ENCODE measurements at places on chromosomes 3 and 15.
A peak's percentile ranks its signal among the peaks of the same experiment; 100 is the strongest.

DNA sequence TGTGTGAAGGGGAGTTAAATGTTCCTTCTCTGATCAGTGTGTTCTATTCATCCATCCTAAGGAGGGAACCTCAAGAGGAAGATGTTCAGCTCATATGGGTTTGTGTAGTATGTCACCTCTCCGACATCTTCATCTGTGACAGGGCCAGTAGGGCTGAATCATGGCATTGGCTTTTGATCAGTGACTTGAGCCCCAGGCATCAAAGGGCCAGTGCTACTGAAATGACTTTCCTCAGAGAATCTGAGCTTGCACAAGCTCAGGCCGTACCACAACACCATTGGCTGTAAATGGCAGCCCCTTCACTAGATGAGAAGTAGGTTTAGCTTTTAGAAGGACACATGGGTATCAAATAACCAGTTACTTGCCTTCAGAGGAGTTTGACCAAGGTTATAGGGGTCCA lies 183.2 kb upstream of the NR2E3 start:
- DNase-seq = no peak

- DNase-seq = no peak
Observed at GRCh38 chr3:20890111-20890519, 704.1 kb upstream of the SGO1 start.

GRCh38 chr15:92714077-92714476 lies 58.5 kb upstream of the FAM174B start:
- DNase-seq = no peak

- peak; percentile 22 for DNase-seq
Observed at GRCh38 chr3:13654330-13655060, 105.6 kb downstream of the FBLN2 start.

DNA sequence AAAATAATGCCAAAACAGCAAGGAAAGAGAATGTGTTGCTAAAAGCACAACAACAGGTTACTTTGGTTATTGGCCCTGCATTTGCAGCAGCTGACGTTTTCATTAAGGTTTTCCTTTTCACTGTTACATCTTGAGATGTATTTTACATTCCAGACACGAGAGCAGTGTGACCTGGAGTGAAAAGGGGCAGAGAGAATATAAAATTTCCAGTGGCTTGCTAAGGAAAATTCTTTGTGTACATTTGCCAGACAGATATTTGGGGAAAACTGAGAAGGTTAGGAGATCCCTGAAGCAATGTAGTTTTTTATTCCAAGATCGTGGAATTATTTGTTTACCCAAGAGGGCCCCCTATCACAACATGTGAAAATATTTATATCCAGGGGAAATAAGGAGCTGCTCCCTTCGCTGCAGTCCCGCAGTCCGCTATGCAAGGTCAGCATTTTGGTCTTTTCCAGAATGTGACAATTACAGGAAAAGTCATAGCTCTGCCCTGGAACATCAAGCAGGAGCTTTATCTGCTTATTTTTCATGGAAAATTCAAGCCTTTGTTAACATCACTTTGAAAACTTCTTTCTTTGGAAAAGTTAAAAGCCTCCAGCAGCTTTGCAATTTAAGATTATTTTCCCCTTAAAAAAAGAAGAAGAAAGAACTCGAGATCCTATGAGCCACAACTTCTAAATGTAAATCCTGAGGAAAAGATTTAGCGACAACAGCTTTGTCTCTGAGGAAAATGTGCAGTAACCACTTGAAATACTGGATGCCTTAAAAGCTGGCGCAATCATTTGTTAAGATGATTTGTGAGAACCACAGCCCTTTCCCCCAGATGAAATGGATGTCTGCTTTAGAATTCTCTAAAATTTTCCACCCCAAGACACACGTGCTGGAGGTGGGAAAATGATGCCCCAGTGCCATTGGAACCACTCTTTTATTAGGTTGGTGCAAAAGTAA lies 256.4 kb upstream of the TPM1 start:
- DNase-seq = no peak

DNA sequence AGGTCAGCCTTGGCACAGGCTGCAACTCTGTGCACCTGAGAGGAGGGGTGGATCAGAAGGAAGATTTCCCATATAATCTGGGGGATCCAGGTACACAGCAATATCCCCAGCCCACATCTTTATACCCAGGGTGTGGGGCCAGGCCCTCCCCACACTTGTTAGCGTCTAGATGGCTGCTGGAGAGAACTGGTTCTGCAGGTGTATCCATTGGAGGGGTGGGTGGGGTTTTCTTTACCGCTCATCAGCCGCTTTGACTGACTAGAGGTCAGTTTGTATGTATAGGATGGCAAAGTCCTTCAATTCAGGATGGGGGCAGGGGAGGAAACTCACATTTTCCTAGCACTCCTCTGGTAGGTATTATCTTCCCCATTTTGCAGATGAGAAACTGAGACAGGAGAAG lies 92.5 kb downstream of the IL20RB start:
- no peak for DNase-seq

DNA sequence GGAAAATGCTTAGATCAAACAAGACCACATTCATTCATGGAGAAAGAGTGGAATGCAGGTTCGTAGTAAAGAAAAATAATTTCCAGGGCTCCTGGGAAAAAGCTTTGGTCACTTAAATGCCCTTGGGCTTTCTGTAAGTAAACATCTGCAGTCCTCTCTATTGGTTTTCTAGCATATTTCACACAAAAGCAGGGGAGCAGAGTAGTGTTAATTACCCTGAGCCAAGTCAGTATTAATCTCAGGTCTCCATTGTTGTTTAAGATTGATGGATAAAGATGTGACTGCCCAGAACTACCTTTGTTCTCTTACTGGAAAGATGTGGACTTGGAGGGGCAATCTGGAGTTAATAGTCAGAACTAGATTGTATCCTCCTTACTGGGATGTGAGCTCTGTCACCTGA lies 242.6 kb downstream of the PTPRG start:
- no peak for DNase-seq

GRCh38 chr15:57611938-57612337 lies 20.2 kb downstream of the MYZAP start:
- DNase-seq = no peak

- DNase-seq = no peak
Observed at GRCh38 chr3:35773417-35773816, 134.1 kb downstream of the ARPP21 start.

GRCh38 chr3:80233576-80233975 lies 465.8 kb upstream of the ROBO1 start:
- no peak for DNase-seq

DNA sequence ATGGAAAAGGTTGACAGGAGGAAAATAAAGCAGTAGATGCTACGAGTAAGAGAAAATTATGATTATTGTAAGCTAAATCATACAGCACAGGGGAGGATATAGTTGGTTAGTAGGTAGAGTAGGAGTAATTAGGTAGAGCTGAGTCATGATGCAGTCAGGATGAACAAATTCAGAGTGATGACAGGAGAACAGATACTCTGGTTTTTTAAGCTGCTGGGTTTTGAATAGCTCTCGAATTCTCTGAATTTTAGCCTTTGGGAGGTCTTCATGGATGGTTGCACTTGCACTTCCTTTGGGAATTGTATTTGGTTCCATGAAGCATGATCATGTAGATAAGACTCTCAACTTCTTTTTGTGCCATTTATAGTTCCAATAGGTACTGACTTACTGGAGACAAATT lies 96.2 kb downstream of the ECT2 start:
- no peak for DNase-seq

DNA sequence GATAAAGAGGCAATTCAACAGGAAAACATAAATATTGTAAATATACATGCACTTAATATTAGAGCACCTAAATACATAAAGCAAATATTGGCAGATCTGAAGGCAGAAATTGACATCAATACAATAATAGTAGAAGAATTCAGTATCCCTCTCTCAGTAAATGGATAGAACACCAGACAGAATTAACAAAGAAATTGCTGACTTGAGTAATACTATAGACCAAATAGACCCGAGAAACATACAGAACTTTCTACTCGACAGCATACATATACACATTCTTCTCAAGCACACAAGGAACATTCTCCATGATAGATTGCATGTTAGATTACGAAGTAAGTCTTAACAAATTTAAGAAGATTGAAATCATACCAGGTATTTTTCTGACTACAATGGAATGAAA lies 50.2 kb downstream of the OXSM start:
- DNase-seq = no peak

DNA sequence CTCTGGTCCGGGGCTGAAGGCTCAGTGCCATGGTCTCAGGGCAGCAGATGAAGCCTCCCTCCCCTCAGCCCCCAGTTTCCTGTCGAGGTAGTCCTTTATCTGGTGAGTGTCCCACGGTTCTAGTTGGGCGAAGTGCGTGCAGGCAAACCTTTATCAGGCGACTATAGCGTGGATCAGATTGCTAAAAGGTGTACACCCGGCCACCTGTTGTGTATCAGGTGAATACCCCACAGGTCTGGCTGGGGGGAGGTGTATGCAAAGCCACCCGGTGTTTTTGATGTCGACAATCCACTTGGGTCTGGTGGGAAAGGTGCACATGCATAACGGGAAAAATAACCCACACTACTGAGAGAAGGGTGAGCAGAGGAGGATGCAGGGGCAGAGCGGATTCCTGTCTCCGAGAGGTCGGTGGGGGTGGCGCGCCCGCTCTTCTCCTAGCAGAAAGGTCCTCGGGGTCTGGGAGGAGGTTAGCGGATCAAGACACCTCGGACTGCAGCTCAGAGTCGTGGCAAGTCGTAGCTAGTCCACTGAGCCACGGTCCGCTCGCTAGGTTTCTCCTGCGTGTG lies 507 bp downstream of the SLC12A6 start:
- peak; percentile 27 for DNase-seq

DNA sequence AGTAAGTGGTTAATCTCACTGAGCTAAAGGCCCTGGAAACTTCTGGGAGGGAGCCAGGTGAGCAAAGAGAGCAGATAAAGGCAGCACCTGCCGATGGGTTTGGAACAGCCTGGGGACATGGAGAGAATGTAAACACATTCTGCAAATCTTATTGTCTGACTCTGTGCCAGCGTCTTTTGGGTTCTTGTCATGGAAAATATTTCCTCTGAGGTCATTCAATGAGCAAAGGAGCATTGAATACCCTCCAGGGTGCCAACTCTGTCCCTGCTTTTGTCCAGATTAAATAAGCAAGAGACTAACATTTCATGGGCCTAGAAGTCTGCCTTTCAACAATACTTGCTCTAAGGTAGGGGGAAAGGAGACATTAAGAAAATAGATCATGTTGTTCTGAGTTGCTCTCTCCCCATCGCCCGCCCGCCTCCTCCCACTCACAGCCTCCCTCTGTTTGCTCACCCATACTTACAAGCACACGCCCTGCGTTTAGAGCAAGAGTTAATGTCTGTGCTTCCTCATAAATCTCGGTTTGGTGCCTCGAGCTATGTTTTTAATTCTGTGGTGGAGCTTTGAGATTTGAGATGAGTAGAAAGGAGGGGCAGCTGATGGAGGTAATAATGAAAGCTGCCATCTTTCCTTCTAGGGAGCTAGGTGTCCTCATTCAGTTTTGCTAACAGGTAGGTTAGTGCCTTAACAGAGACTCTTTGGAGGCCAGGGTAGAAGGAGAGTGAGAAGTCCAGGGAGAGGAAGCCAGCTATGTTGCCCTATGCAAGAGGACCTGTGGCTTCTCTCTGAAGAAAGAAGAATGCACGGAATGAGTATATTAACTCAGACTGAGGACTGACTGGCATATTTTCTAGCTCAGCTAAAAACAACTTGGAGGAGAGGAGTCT lies 132.9 kb downstream of the TPRG1 start:
- no peak for DNase-seq

GRCh38 chr15:66138096-66138783 lies 115.3 kb downstream of the MEGF11 start:
- no peak for DNase-seq

GRCh38 chr3:15055019-15055557 lies 10.0 kb downstream of the MRPS25 start:
- DNase-seq = peak; percentile 82

- no peak for DNase-seq
Observed at GRCh38 chr3:24133436-24133835, 188.3 kb downstream of the NR1D2 start.

DNA sequence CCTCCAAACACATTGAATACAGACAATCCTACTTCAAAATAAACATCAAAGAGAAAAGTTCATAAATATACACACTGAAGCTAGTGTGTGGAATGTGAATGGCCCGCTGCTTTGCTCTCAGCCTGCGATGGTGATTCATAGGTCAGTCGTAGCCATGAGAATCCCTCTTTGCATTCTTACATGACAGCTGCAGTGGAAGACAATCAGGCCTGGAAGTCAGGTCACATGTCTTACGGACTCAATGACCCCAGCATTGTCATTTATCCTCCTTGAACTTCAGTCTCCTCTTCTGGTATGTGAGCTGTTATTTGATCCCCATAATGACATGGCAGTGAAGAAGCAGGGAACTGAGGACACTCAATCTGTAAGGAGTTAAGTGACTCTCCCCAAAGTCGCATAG lies 217.8 kb upstream of the EOMES start:
- no peak for DNase-seq

- DNase-seq = no peak
Observed at GRCh38 chr3:8648909-8649741, 4.5 kb upstream of the SSUH2 start.

DNA sequence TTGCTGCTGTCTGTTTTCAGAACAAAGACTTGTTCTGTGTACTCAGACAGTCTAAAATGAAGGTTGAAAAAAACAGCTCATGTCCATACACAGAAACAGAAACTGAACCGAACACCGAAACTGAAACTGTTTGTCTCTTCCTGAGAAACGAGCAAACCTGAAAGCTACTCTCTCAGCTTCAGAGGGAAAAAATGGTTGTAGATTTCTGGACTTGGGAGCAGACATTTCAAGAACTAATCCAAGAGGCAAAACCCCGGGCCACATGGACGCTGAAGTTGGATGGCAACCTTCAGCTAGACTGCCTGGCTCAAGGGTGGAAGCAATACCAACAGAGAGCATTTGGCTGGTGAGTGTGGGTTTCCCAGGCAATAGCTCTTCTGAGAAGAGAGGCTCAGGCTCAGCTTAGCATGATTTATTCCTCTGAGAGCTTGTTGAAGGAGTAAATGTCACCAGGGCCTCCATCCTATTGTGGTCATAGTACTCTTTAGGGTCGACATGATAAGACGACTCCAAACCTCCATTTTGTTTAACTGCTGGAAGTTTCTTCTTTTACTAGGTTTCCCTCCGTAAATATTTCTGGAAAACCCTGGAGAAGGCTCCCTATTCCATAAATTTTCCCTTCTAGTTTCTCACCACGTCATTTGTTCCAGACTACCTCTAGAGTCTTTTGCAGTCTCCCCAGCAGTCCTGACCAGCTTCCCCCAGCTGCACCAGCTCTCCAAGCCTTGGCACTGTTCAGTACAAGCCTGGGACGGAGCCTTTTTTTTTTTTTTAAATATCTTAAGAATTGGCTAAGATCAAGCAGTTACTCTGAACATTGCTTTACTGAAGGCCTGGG lies at the start of gene RTP4:
Gene RTP4 (plus strand): TSS at position 135 of the 838 bp plus-strand sequence. CDS start 57 bp downstream, at position 192.
- DNase-seq = peak; percentile 59

GRCh38 chr3:69385723-69386555 lies at the start of gene FRMD4B:
Gene FRMD4B (minus strand): TSS chr3:69386088. CDS start chr3:69385989, 99 bp downstream.
- DNase-seq = peak; percentile 16

Data from stimulated activated CD4-positive, alpha-beta T cell treated with anti-CD3 and anti-CD28 coated beads, Interleukin-4, amount 100 ng/mL, for 24 hours (primary cell).